ENCODE measurements at places on chromosomes 6 and 20.

DNA sequence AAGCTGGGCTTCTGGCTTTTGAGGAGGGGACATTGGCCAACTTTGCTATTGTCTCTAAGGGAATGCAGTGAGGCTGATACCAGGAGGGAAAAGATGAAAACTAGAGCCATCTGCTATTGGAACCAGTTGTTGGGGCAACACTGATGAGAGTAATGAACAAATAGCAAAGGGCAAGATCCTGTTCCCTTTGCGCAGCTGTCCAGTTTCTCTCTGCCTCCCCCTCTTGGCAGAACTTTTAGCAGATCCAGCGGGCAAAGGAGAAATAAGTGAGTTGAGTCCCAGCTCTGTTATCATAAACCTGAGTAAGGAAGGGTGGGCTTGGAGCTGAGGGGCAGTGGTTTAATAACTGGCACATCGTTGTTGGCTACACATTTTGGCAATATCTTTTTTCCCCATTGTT lies 126.8 kb downstream of the AKAP7 start:
- DNase-seq = no peak

DNA sequence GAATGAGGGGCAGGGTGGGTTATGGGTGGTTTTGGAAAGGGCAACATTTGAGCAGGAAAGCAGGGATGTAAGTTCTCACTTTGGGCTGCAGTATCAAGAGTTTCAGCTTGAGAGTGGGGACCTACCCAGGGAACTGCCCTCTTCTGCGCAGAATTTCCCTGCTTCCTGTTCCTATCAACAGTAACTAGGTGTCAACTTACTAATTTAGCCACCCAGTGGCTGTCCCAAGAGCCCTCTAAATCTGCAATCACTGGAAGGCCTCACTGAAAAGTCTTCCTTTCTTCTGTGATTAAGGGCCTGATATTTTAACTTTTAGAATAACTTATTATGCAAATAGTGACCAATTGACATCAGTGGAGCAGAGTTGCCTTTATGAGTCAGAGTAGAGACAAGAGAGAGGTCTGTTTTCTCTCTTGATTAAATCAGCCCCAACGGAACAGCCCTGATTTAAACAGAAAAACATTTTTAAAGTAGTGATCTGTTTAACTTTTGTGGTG lies 118.2 kb upstream of the RIPOR2 start:
- DNase-seq = no peak

- DNase-seq = no peak
These were observed 90.8 kb downstream of the GJA1 start for GRCh38 chr6:121526282-121526681.

GRCh38 chr20:10315138-10315537 lies 96.5 kb downstream of the SNAP25 start:
- no peak for DNase-seq

GRCh38 chr6:36599791-36600209 lies 5.6 kb downstream of the SRSF3 start:
- no peak for DNase-seq

- no peak for DNase-seq
These were observed 78.8 kb upstream of the CD83 start for GRCh38 chr6:14038467-14039437.

- DNase-seq = no peak
These were observed 87.5 kb downstream of the RALGAPA2 start for GRCh38 chr20:20624914-20625313.

DNA sequence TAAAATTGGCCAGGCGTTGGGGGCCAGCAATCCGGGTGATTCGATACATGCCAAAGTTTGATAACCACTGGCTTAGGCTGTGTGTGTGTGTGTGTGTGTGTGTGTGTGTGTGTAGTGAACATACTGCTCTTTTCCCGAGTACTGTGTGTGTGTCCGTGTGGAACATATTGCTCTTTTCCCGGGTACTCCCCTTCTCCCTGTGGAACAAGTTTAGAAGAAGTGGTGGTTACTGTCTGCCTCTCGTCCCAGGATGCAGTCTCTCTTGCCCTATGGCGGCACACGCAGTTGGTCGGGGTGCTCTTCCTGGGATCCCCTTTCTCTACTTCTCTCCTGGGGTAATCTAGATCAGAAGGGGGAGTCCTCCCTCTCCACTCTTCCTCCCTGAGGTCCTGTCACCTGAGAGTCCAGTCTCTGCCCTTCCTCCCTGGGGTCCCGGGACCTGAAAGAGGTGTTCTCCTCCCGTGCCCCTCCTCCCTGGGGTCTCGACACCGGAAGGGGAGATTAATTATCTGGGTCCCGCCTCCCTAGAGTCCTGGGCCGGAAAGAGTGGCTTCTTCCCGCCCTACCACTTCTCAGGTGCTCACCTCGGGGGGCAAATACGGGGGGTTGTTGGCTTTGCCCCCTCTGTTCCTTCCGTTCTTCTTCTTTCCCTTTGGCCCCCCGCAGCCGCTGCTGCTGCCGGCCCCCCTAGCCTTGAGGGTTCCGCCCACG lies 516 bp downstream of the GTPBP2 start:
- no peak for DNase-seq

GRCh38 chr6:135658481-135658880 lies 160.9 kb upstream of the AHI1 start:
- DNase-seq = no peak

- no peak for DNase-seq
These were observed 3.7 kb downstream of the RRBP1 start for GRCh38 chr20:17678295-17678694.

DNA sequence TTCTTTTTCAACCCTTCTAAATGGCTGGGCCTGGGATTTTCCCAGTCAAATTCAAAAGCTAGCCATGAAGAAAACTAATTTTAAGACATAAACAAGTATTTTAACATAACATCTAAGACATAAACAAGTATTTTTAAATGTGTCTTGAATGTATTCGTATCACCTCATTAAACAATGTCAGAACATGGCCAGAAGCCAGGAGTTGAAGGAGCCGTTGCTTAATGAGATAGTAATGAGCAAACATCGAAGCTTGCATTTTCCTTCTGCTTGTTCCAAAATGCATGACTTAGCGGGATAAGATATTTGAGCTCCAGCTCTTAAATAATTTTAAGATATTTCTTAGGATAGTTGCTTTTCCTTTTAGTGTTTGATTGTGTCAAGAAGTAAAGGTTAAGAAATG lies 4.2 kb upstream of the RNF182 start:
- no peak for DNase-seq

- no peak for DNase-seq
These were observed 14.0 kb downstream of the MBOAT1 start for GRCh38 chr6:20198156-20198774.

DNA sequence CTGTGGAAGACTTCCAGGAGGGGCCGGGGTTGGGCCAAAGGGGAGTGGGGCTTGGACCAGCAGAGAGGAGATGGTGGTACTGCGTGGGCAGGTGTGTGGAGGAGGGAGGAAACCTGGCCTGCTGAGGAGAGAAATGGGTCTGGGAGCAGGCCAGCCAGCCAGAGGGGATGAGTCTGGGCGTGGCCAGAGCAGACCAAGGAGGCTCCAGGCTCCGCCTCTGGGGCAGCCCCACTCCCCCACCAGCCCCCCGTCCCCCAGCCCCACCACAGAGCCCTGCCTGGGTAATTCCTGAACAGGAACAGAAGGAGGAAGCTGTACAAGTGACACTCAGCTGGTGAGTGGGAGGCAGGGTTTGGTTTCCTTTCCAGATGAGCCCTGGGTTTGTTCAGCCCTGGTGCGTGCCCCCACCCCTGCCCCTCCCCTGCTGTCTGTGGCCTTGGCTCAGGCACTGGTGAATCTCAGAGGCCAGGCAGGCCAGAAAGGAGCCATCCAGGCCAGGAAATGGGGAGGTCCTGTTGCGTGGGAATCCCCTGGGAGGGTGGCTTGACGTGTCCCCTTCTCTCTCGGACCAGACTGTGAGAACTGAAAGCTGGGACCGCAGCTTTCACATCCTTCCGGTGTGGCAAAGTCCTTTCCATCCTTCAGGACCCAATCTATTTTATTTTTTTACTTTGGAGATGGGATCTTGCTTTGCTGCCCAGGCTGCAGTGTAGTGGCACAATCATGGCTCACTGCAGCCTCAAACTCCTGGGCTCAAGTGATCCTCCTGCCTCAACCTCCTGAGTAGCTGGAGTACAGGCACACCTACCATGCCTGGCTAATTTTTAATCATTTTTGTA lies 9.4 kb upstream of the SRC start:
- no peak for DNase-seq

DNA sequence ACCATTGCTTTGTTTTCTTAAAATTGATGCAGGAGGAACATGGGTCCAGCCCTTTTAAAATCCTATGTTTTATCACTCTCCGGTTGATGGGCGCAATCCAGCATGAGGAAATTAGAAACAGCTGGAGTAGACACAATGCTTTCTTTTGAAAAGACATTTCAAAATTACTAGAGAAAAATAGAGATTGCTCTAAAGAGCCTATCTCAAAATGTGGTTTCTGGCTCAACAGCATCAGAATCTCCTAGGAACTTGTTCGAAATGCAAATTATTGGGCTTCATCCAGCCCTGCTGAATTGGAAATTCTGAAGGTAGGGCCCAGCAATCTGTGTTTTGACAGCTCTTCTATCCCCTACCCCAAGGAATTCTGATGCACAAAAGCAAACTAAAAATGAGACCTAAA lies 190.8 kb upstream of the BMP2 start:
- no peak for DNase-seq

GRCh38 chr6:97222903-97223302 lies 60.1 kb downstream of the MMS22L start:
- DNase-seq = no peak

GRCh38 chr20:57651881-57652605 lies 31.8 kb upstream of the ZBP1 start:
- no peak for DNase-seq

DNA sequence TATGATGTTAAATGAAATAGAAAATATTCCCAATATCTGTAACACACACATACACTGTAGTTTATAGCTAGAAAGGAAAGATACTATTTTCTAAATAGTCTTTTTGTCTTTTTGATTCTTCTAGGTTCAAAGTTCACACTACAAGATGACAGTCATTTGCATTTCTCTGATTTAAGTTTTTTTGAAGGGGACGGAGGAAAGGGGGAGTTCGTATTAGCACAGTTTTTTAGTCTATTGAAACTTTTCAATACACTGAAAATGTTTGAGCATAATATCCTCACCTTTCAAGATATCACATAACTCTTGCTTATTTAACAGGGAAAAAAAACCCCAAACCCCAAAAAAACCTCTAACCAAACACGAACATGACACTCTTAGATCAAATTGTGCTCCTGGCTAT lies 68.1 kb downstream of the BMP2 start:
- DNase-seq = no peak

DNA sequence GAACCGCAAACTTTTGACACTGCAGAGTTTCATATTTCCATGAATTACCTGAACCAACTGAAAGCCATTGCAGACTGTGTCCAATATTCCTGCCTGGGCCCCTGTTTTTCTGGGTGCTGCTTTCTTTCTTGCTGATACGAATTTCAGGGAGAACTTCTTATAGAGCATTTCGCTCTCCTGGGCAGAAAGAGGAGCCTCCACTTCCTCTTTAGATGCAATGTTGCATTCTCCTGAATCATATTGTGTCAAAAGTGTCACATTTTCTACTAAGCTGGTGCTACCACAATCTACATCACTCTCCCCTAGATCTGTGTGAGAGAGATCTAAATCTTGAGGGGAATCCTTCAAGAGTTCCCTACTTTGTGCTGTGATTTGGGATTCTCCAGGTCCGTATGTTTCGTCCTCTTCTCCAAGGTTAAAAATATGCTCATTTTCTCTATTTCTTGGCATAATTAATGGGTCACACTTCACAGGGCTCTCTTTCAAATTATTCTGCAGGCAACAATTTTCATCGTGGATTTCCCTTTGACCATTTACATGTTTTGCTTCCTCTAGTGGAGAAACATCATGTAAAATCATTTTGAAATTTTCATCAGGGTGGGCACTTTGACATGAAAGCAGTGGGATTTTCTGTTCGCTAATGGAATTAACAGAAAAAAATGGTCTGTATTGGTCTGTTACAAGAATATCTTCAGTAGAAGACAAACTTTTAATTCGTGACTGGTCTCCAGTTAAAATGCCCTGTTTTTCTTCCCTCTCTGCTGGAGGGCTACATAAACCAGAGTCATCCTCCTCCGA lies 102.3 kb downstream of the DST start:
- DNase-seq = no peak

DNA sequence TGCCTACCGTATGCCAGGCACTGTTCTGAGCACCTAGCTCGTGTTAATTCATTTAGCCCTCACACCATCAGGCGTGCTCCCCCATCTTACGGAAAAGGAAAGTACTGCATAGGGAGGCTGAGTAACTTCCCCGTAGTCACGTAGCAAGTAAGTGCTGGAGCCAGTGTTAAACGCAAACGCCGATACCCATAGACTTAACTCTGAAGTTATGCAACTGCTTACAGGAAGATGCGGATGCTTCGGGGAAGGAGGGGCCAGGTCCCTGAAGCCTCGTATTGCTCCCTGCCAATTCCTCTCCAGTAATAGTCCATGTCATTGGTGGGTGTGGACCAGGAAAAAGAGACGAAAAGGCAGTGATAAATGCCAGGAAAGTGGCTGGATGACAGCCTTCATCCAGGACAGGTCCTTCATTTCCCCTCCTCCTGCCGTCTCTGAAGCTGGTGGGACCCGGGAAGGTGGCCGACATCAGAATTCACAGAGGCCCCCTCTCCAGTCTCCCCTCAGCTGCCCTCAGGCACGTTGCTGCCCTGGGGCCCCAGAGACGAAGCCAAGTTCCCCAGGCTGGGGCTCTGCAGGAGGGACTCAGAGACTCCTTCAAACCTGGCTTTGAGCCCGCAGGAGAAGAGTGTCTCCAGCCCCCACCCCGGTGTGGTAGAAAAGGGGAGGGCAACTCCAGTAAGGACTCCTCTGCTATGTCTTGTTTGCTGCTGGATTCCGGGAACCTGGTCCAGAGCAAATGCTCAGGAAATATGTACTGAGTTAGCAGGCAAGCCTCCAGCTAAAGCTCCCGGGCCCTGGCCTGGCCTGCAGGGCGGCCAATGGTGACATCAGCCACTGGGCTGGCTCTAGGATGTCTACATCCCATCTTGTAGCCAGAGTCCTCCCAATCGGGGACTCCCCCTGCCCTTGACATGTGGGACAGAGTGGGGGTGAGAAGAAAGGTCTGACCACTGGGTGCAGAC lies 37.8 kb downstream of the RAB44 start:
- no peak for DNase-seq

DNA sequence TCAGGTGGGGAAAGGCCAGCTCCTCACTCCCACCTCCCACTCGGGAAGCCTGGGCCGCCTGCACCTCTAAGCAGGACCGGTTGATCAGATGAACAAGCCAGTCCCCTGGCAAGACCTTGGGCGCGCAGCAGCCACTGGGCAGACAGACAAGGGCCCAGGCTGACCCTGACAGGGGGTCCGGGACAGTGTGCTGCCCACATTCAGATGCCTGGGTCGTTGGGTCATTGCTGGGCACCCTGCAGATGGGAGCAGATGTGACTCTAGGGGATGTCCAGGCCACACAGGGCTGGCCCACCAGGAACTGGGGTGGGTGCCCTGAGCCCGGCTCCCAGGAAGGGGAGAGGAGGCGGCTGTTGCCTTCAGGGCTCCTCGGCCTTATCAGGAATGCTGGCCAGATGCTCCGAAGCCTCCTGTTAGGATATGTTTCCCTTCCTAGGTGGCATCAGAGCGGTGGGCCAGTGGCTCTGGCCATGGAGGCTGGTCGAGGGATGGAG lies 17.3 kb upstream of the FRMD1 start:
- DNase-seq = no peak

All from cortex of kidney (tissue), 1 donor.